ENCODE measurements at places on chromosomes 2 and 18.
A peak's percentile ranks its signal among the peaks of the same experiment; 100 is the strongest.

GRCh38 chr2:68169308-68169707, 11.6 kb downstream of the PNO1 start:
- DNase-seq: no peak

GRCh38 chr2:101887328-101887727, 104.4 kb upstream of the IL1R2 start:
- no peak for DNase-seq

- no peak for DNase-seq
Measured at GRCh38 chr18:58609536-58609993, 19.3 kb downstream of the ALPK2 start.

DNA sequence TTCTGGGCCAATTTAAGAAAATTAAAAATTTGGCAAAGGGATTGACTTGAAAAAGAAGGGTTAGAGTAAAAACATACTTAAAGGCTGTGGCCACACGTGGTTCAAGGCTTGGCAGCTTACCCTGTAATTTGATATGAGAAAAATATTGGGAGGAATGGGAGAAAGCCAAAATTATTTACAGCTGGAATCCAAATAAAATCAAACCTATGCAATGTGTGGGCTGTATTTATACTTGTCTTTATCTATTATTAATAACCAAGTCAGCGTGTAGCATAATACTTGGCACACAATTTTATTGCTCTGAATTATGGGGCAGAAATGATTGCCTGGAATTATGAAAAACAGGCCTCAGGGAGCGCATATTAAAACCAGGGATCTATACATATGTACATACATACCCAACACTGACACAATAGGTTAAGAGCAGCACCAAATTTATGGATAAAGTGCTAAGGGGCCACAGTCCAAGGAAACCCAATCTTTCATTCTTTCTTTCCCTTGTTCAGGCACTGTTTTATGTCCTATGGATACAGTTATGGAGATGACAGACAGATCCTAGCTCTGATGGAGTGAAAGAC, 35.6 kb downstream of the FAM124B start:
- DNase-seq: peak; percentile 34

DNA sequence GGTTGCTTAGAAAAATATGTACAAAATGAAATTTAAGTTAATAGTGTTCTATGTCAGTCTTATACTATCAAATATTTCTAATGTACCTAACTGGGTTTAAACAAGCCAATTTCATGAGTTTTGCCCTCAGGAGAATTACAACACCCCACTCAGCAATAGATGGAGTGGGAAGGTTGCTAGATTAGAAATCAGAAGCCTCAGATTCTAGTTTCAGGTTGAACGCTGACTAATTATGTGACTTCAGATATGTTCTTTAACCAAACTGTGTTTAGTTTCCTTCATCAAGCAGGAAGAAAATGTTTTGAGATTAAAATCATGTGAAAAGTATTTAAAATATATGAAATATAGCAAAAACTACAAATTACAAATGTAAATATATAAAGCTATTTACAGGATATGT, 133.8 kb upstream of the KCNH7 start:
- no peak for DNase-seq

GRCh38 chr2:7205151-7205830, 288.1 kb downstream of the RNF144A start:
- no peak for DNase-seq

- no peak for DNase-seq
Measured at GRCh38 chr2:229445019-229445418, 173.9 kb upstream of the PID1 start.

- no peak for DNase-seq
Measured at GRCh38 chr2:50732796-50733195, 299.1 kb downstream of the NRXN1 start.

DNA sequence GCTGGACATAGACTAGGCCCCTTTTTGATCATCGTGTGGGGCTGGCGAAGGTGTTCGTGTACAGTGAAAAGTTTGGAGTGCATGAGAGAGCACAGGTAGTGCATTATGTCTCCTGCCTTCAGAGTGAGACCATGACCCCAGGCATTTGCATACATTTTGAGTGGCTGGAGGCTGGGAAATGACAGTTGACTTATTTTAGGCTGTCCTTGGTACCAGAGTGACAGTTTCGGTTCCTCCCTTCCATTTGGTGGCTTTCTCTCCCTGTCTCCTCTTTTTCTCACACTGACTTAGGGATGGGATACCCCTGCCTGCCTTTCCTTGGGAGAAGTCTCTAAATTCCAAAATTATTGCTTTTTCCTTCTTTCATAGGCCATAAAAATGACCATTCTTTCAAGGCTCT, 20.1 kb downstream of the SERPINB12 start:
- no peak for DNase-seq

- DNase-seq: no peak
Measured at GRCh38 chr2:42844901-42845821, 52.8 kb upstream of the HAAO start.
